ENCODE measurements at places on chromosomes 11 and 22. TPM values are rescaled to one million over a fixed set of nuclear protein-coding genes. Genes with fewer than 3 reads are reported as not detected.

MMP7 gene
- total RNA-seq = 0.57 TPM

SAA4 gene
- total RNA-seq = not detected

E2F8 gene
- total RNA-seq = 12.8 TPM

SLC22A6 gene
- total RNA-seq = not detected

GRAP2 gene
- total RNA-seq = not detected

MMP10 gene
- 2.4 TPM for total RNA-seq
